Thoracic aorta (tissue), 2 donors: ENCODE measurements at places on chromosomes 12 and 14.

- DNase-seq, result no peak
These were observed 741.8 kb downstream of the TMEM121 start for GRCh38 chr14:106268013-106268727.

- no peak for DNase-seq
These were observed 17.1 kb downstream of the POMT2 start for GRCh38 chr14:77303417-77304156.

GRCh38 chr12:88310666-88311065 lies 168.6 kb downstream of the TMTC3 start:
- DNase-seq, result no peak

DNA sequence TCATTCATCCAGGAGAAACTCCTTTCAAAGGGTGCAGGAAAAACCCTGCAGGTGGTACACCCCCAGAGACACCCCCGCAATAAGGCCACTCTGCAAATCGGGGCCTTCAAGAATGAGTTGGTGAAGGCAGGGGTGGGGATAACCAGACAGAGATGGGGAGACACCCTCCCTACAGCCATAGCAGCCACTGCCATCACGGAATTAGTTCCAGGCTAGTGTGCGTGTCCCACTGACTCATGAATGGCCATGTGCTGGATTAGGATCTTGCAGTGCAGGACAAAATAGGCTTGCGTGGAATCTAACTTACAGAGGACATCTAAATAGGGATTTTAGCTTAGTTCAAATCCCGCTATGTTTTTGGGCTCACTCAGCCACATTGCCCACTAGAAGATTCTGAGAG lies 37.8 kb downstream of the SPRING1 start:
- DNase-seq, result no peak

DNA sequence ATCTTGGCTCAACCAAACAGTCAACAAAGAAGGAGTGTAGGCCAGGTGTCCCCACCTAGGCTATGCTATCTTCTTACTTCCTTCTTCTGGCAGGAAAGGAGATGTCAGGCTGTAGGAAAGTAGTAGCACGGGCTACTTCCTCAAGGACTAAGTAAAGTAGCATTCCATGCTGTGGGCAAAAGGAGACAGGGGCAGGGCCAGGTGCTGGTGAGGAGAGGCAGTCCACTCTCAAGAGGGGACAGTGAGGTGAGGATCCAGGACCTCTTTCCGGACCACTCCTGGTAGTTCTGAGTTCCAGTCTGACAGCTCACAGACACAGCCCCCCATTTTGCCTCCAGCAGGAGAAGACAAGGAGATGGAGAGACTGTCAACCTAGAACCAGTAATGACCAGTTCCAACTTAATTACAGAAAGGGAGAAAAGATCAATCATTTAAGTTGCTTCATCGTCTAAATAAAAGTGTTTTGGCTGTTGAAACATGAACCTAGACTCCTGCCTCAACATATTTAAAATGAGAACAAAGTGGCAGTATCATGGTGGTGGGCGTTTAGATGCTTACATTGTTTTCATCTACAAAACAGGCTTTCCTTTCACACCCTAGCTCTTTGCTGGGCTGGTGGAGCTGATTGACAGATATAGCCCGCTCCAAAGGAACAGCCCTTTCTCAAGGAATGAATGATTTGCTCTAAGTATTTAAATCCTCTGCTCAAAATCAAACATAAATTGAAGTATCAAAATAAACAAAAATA lies 5.1 kb upstream of the SSTR1 start:
- no peak for DNase-seq

GRCh38 chr12:94561943-94562411 lies 88.4 kb downstream of the TMCC3 start:
- DNase-seq, result no peak

DNA sequence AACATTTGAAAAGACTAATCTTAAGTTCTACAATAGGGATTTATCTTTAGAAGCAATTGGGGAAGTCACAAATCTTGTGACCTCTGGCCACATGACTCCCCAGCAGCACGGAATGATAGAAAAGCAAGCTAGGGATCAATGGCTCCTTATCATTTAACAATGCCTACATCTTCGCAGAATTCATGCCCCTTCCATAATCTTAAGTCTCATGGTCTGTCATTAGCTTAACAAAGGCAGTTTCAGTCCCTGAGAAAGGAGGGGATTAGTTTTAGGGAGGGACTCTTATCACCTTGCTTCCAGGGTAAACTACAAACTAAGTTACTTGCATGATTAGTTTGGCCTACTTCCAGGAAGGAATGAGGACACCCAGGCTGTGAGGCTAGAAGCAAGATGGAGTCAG lies 486.0 kb downstream of the RMST start:
- no peak for DNase-seq

DNA sequence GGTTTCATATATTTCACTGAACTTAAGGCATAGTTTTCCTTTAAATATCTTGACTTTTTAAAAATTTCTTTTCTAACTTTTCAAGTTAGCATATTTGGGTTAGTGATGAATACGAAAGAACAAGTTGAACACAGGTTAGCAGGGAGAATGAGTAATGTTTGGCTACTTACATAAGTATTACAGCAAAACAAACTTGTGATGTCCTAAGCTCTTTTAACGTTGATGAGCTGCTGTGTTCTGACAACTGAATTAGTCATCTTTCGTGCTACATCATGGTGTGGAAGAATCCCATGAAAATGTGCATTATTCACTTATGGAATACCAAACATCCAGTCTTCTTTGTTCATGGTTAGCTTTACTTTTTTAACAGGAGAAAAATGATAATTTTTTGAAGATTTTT lies 36.3 kb upstream of the PDZRN4 start:
- no peak for DNase-seq

DNA sequence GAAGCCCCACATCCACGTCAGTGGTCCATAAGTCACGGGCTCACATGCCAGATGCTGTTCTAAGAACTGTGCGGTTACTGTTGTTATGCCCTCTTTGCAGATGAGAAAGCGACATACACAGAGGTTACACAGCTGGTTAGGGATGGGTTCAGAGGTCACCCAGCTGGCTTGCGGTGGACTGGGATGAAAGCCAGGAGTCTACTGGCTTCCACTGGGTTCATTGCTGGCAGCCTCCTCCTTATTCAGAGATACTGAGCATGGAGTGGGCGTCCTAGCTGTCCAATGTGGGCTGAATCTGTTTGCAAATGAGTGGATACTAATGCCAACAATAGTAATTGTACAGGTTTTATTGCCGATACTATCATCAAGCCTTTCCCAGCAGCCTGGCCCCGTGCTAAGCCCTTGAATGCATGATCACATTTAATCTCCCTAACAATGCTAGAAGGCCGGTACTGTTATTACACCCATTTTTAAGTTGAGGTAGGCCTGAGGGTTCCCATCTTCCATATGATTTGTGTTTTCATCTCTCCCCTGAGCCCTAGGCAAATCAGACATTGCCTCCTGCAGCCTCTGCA lies 129.1 kb downstream of the PLXNC1 start:
- DNase-seq, result no peak

DNA sequence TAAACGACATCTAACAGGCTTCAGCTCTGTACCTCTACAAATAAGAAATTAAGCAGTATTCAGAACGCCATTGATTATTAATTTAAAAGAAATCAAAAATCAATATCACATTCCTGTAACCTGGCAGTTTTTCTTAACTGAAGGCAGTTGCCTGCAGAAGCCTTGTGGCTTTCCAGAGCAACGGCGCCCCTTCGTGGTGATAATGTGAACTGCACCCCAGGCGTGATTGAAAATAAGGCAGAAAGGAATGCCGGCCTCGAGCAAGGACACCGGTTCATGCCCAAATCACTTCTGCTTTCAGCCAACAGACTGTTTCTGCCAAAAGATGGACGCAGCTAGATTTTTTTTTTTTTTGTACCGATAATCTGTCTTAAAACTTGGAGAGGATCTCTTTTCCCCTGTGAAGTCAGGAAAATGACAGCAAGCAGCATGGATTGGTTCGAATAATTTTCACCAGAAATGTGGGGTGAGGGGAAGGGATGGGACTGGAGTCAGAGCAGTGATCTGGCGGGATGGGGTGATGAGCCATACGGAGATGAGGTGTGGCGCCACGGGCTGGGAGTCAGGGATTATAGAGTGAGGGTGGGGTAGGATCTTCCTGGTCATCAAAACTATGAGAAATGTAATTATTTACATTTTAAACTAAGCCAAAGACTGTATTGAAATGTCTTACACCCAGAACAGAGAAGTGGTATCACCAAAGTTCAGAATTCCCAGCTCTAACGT lies 473.0 kb downstream of the DPF3 start:
- no peak for DNase-seq

GRCh38 chr12:25839470-25839869 lies 119.0 kb upstream of the RASSF8 start:
- no peak for DNase-seq

DNA sequence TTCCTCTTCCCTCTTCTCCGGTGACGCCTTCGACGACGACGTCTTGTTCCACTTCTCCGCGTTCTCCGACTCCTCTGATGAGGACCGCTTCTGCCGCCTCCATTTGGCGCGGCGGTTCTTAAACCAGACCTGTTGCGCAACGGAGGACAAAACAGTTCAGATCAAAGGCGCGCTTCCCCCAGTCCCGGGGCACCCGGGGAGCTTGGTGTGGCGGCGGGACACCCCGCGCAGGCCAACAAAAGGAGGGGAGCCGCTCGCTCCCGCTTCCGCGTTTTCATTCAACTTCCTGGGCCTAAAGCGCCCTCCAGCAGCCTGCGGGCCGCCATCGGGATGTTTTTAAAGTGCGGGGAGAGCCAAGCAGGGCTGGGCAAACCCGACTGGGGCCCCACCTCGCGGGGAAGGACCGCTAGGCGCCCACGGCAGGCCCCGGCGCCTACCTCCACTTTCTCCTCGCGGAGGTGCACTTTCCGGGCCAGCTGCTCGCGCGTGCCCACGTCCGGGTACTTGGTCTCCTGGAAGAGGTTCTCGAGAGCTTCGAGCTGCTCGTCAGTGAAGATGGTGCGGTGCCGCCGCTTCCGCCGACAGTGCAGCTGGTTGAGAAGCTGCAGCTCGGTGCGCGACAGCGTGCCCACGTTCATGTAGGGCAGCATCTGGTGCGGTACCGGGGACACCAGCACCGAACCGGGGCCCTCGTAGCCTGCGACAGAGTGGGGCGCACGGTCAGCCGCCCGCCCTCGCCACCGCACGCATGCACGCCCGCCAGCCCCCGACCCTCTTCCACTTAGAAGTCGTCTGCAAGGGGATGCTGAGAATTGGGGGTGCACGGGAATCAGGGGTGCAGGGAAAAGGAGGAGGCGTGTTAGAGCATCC lies 1.2 kb downstream of the GSC start:
- DNase-seq, result no peak

DNA sequence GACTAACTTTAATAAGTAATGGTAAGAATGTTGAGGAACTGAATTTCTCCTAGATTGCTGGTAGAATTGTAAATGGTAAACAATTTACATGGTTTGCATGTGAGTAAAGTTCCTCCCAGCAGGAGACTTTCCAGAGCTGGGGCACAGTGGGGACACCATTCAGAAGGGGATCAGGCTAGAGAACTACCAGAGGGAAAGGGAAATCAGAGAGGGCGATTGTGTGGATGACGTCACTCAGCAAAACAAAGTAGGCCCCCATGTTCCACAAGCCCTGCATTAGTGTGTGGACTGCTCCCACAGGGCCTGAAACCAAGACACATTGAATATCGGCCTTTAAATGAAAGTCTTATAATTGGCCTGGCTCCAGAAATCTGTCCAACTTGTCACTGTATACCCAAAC lies 9.5 kb downstream of the RNASE11 start:
- DNase-seq, result no peak

- DNase-seq, result no peak
These were observed 439.1 kb downstream of the NPAS3 start for GRCh38 chr14:33377596-33378390.

- DNase-seq, result no peak
These were observed 14.3 kb upstream of the PTGER2 start for GRCh38 chr14:52299692-52300278.

GRCh38 chr14:81551471-81551870 lies 17.8 kb upstream of the SEL1L start:
- DNase-seq, result no peak

- no peak for DNase-seq
These were observed 75.2 kb upstream of the RPH3A start for GRCh38 chr12:112716099-112717093.

GRCh38 chr14:100275214-100275613 lies 31.0 kb downstream of the SLC25A29 start:
- no peak for DNase-seq

GRCh38 chr14:73723406-73723796 lies 9.2 kb upstream of the PNMA1 start:
- DNase-seq, result no peak

GRCh38 chr12:46149905-46150304 lies 118.9 kb downstream of the SLC38A1 start:
- DNase-seq, result no peak

- no peak for DNase-seq
These were observed 479.7 kb downstream of the FSCB start for GRCh38 chr14:44027397-44027796.

DNA sequence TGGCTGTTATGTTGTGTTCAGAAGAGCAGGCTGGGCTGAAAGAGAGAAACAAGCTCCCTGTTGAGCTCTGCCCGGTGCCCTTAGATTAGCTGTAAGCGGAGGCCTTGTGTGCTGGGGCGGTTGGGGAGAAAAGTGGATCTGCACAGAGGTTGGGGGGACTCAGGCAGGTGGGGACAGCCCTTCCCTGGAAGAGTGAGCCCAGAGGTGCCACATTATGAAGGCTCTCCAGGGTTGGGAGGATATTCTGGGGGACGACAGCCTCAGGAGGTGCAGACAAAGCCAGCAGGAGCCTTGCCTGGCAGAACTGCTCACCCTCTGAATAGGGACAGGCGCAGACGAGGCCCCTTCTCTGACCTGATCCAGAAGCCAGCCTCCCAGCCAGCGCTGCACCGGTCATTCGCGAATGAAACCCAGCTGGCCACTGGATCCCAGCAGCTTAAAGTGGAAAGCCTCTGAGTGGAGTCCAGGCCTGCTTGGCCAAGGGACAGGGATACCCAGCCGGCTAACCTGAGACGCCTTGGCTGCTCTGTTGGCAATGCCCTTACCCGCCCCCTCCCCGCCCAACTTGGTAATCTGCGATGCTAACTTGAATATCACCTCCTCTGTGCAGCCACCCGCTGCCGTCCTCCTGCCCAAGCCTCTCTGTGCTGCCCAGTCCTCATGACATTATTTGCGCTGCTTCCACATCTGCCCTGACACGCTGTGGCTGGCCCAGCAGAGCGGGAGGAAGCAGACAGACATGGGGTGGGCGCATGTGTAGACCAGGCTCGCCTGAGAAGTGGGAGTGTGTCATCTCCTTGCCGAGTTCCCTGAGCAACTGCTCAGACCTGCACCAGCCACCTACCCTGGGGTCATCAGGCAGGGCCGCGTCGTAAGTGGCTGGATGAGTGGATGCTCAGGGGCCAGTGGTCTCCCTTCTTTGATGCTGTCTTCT lies 5.6 kb downstream of the HIP1R start:
- DNase-seq, result no peak

- no peak for DNase-seq
These were observed 9.9 kb upstream of the CYP46A1 start for GRCh38 chr14:99674064-99674650.

DNA sequence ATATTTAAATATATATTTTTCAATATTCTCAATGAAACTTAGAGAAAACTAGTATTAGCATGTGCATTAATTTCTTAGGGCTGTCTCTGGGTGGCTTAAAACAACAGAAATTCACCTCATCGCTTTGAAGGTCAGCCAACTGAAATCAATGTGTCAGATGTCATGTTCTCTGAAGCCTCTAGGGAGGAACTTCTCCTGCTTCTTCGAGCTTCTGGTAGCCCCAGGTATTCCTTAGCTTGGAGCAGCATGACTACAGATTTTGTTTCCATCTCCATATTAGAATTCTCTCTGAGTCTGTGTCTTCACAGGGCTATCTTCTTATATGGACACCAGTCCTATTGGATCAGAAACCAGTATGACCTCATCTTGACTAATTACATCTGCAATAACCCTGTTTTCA lies 221.5 kb downstream of the PDZRN4 start:
- no peak for DNase-seq
